Anterior cingulate cortex (tissue), 58 donors: ENCODE measurements at places on chromosomes 16 and 17.

- DNase-seq = no peak
These were observed 4.1 kb downstream of the INPP5K start for GRCh38 chr17:1512351-1512750.

- DNase-seq = no peak
These were observed 23.9 kb downstream of the PITPNM3 start for GRCh38 chr17:6532441-6532885.

DNA sequence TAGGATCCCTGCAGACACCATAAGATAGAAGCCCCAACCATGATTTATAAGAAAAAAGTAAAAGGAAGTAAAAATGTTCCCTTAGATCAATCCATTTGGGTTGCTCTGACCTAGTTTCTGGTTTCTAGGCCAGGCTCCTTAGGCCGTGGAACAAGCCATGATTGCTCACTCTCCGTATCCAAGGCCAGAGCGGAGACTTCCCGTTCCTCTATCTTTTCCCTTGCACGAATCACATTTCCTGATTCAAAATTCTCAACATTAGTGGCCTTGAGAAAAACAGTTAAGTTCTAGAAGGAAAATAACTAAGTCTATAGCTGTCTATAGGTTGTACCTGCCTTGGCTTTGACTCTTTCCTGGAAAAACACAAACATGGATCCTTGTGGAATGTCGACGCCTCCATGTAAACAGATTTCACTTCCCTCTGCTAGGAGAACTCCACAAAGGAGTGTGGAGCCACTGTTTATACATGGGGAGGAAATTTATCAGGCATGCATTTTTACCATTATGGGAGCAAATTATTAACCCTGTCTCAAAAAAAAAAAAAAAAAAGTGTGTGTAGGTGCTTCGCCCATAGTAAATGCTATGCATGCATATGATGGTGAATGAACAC lies 149.6 kb downstream of the ZFHX3 start:
- DNase-seq = no peak

- no peak for DNase-seq
These were observed 69.7 kb upstream of the RPL38 start for GRCh38 chr17:74133740-74134139.

GRCh38 chr17:28982131-28982793 lies 23.6 kb downstream of the SEZ6 start:
- DNase-seq = no peak

GRCh38 chr17:54505404-54505803 lies 395.2 kb upstream of the TOM1L1 start:
- DNase-seq = no peak

DNA sequence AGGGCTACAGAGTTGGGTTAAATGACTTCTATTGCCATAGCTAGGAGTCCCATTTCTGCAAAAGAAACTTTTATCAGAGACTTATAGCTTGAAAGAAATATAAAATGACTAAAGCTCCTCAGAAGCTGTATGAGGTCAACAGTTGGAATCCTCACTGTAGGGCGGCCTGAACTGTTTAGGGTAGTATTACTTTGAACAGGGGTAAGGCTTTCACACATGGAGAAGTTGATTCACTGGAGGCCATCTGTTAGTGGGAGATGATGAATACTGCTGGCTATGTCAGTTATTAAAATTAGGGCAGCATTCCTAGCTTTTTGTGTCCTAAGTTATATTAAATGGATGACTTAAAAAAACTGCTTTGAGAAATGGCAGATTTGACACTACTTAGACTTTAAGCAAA lies 6.0 kb downstream of the TTC19 start:
- no peak for DNase-seq

- no peak for DNase-seq
These were observed 581.5 kb upstream of the RBFOX1 start for GRCh38 chr16:6751191-6751590.

- DNase-seq = no peak
These were observed 201.5 kb upstream of the CACNG5 start for GRCh38 chr17:66633317-66633965.

DNA sequence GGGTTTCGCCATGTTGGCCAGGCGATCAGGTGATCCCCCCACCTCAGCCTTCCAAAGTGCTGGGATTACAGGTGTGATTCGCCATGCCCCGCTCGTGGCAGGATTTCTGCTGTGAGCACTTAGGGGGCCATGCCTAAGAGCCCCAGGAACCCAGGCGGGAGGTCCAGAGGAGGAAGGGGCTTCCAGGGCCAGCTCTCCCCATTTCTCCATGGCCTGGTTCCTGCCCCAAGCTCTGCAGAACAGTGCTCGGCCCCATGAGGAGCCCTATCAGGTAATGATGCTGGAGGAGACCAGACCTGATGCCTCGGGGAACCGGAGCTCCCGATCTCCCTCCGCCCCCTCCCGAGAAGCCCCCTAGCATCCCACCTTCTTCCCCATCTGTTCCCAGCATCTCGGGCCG lies 53.6 kb downstream of the RMI2 start:
- no peak for DNase-seq

DNA sequence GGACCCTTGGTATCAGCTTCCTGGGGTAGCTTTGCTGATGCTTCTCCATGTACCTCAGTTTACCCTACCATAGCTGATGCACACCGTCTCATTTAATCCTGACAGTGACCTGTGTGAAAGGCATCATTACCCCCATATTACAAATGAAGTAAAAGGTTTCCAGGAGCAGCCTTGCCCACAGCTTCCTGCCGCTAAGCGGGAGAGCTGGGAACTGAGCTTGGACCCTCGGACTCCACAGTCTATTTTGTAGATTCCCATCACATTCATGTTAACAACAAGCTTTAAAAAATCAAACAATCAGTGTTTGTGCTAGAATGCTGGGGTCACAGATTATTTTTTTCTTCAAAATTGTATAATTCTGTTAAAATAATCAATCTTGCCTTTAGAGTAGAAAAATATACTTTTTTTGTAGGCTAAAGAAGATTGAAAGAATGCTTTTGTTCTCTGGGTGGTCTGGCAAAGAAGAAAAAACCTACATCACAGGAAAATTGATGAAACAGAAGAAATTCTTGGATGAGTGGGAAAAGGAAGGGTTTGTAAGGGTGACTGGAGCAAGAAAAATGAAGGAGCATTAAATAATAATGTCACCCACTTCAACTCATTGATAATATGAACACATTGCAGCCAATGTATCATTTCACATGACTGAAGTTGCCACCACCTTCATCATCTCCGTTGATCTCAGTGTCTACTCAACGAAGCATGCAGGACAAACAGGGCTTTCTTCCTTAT lies 9.5 kb upstream of the USP10 start:
- DNase-seq = no peak
